ENCODE measurements at places on chromosomes 3 and 15.

- no peak for DNase-seq
Measured at GRCh38 chr3:142645236-142645793, 49.1 kb downstream of the PLS1 start.

GRCh38 chr3:151093905-151094304, 8.4 kb downstream of the MED12L start:
- no peak for DNase-seq

- no peak for DNase-seq
Measured at GRCh38 chr15:80436511-80437307, 32.5 kb downstream of the ARNT2 start.

DNA sequence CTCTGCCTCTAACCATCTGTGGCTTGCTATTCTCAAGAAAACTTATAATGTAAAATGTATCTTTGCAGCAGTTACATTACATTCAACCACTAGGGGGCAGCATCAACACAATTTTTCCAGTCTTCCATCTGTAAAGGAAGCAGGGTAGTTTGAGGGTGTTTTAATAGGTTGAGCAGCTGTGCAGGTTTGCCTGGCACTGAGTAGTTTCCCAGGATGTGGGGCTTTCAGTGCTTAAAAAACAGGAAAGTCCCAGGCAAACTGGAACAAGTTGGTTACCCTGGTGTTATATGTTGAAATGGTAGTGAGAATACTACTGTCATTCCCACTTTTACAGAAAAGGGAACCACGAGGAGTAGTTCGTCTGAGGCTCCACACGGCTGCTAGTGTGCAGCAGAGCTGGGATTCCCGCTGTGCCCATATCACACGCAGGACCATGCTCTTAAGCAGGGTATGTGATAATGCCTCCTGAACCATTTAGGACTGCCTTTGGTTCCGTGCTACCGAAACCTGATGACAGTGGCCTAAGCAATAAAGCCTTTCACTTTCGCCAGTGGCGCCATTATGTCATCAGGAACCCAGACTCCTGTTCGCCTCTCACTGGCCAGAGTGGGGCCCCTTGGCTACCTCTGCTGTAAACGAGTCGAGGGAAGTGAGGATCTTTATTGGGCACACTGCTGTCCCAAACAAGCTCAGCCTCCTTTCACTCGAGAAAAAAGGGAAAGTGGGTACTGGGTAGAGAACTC, 64.7 kb upstream of the ZBTB38 start:
- no peak for DNase-seq

GRCh38 chr3:189467451-189467850, 163.7 kb upstream of the TP63 start:
- DNase-seq = no peak

- no peak for DNase-seq
Measured at GRCh38 chr3:133237380-133237779, 162.5 kb upstream of the BFSP2 start.

- no peak for DNase-seq
Measured at GRCh38 chr3:179196098-179196497, 47.9 kb downstream of the PIK3CA start.

DNA sequence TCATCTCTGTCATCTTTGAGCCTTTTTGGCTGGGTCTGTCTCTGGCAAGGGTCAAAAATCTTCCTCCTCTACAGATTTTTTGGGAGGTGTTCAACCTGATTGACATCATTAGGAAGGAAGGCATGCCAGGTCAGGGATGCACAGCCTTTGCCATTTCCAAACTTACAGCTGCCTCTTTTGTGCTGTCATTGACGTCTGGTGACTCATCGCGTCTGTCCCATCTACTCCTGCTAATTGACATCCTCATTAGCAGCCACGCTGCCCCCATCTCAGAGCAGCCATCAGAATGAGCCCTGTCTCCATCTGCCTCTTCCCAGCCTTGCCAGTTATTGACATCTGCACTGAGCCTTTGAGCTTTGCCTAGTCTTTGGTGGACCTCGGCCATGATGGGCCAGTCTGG, 53.0 kb downstream of the PDIA5 start:
- DNase-seq = no peak

- DNase-seq = no peak
Measured at GRCh38 chr15:39828374-39828931, 45.8 kb upstream of the FSIP1 start.

DNA sequence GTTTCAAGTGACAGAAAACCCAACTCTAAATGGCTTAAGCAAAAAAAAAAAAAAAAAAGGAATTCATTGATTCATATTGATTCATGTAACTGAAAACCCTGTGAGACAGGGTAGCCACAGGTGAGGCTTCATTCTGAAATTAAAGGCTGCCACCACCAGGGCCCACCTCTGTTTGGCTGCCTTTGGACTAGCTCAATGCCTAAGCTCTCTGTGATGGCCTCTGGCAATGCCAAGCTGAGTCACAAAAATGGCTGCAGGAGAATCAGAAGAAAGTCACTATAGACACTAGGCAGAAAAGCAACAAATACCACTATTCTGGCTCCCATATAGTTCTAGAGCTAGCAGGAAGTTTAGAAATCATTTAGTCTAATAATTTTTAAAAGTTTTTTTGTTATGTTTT, 38.2 kb upstream of the GYG1 start:
- no peak for DNase-seq

DNA sequence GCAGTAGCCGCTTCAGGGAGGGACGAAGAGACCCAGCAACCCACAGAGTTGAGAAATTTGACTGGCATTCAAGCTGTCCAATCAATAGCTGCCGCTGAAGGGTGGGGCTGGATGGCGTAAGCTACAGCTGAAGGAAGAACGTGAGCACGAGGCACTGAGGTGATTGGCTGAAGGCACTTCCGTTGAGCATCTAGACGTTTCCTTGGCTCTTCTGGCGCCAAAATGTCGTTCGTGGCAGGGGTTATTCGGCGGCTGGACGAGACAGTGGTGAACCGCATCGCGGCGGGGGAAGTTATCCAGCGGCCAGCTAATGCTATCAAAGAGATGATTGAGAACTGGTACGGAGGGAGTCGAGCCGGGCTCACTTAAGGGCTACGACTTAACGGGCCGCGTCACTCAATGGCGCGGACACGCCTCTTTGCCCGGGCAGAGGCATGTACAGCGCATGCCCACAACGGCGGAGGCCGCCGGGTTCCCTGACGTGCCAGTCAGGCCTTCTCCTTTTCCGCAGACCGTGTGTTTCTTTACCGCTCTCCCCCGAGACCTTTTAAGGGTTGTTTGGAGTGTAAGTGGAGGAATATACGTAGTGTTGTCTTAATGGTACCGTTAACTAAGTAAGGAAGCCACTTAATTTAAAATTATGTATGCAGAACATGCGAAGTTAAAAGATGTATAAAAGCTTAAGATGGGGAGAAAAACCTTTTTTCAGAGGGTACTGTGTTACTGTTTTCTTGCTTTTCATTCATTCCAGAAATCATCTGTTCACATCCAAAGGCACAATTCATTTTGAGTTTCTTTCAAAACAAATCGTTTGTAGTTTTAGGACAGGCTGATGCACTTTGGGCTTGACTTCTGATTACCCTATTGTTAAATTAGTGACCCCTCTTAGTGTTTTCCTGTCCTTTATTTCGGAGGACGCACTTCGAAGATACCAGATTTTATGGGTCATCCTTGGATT, at the start of gene MLH1:
Gene MLH1 (plus strand): TSS at position 193 of the 958 bp plus-strand sequence. CDS start 30 bp downstream, at position 223.
- DNase-seq = peak; percentile 97

DNA sequence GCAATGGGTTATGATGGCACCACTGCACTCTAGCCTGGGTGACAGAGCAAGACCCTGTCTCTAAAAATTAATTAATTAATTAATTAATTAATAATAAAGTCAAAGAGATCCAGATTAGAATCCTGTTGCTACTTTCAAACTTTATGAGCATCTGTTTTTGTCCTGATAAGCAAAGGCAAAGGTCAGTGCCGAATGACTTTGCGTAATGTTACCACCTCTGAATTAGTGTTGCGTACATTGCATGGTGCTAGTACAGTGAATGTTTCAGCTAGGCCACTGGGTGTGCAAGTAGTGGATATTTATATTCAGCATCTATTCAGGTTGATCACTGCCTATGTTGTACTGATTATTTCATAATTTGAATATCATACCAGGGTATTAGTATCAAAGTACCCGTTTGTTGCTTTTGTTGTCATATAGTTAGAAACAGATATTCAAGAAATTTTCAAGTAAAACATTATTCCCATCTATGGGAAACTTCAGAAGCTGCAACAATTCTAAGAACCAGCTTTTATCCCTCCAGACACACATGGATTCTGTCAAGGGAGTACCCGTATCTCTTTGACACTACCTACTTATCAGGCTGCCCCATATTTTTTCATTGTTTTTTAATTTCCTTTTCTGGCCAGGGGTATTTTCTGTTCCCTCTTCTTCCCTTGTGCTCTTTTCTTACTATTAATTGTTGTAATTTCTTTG, 127.1 kb upstream of the GRM7 start:
- DNase-seq = no peak
